ENCODE measurements at places on chromosomes 4 and X.

DNA sequence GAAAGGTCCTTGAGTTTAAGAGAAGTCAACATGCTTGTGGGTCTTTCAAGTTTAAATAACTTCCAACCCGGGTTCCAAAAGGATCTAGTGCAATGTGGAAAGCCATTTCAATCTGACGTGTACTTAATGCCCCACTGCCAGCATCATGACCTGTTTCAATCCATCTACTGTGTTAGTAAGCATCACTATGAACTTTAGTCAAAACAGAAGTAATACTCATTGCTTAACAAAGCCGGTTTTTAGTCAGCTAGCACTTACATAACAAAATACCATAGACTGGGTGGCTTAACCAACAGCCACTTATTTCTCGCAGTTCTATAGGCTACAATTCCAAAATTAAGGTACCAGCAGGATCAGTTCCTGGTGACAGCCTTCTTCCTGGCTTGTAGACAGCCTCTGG is 677.5 kb downstream of the DMD start:
- DNase-seq, result no peak

- no peak for DNase-seq
Measured at GRCh38 chrX:19569121-19569805, 54.0 kb upstream of the MAP3K15 start.

GRCh38 chrX:130893356-130894085 is 9.5 kb downstream of the ENOX2 start:
- DNase-seq, result no peak

GRCh38 chr4:135538698-135539097 is 1337.1 kb upstream of the PABPC4L start:
- DNase-seq, result no peak

DNA sequence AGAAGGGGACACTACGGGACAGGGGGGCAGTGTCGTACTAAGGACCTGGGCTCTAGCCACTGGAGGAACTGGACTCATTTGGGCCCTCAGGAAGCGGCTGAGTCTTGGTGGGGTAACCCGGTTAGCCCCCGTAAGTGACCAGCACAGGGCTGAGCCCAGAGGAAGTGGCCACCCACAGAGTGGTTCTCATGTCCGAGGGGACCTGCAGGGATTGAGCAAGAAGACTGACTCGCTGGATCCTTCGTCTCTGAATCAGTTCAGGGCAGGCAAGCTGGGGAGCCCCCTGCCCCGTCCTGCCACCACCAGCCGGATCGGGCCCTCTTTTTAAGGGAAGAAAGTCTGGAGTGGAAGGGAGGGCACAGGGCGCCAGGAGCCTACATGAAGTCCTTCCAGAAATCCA is 719 bp upstream of the BGN start:
- DNase-seq, result no peak

DNA sequence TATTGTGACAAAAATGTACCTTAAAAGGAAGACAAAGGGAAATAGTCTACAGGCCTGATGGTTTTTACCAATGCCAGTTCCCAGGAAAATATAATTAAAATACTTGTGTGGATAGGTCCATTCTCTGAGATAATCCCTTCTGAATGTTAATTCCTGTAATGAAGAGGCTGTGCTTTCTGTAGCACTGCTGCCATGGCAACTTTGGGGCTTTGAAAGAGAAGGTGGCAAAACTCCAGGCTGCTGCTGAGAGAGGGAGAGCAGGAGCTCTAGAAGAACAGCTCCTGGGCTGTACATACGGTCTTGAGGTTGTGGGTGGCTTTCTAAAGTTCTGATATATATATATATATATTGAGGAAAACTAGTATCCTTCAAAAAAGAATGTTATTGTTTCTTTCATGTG is 125.4 kb downstream of the PDLIM5 start:
- no peak for DNase-seq

GRCh38 chr4:168623011-168623410 is 126.2 kb downstream of the PALLD start:
- DNase-seq, result no peak

GRCh38 chr4:152166567-152166966 is 369.3 kb downstream of the FBXW7 start:
- DNase-seq, result no peak

- DNase-seq, result peak; percentile 57
Measured at GRCh38 chr4:5863461-5864113, 29.3 kb downstream of the CRMP1 start.

DNA sequence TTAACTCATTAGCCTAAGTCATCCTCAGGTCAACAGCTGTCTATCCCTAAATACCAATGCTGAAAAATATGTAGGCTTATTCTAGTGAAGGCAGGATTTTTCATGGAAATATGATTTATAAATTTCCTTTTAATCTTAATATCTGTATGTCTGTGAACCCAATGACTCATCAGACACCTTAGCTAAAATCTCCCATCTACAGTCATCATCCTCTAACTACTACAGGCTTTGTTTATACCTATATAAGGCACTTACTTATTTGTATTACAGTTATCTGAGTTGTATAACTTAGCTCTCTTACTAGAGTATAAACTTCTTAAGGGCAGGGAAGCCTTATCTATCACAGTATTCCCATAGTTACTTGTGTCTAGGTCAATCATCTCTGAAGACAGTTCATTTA is 24.2 kb downstream of the AMMECR1 start:
- DNase-seq, result no peak

GRCh38 chr4:128579154-128579853 is 230.2 kb upstream of the JADE1 start:
- DNase-seq, result no peak

GRCh38 chrX:51406688-51407519 is 74.3 kb downstream of the NUDT10 start:
- no peak for DNase-seq

GRCh38 chr4:163587867-163588266 is 93.4 kb downstream of the TMA16 start:
- peak; percentile 4 for DNase-seq

DNA sequence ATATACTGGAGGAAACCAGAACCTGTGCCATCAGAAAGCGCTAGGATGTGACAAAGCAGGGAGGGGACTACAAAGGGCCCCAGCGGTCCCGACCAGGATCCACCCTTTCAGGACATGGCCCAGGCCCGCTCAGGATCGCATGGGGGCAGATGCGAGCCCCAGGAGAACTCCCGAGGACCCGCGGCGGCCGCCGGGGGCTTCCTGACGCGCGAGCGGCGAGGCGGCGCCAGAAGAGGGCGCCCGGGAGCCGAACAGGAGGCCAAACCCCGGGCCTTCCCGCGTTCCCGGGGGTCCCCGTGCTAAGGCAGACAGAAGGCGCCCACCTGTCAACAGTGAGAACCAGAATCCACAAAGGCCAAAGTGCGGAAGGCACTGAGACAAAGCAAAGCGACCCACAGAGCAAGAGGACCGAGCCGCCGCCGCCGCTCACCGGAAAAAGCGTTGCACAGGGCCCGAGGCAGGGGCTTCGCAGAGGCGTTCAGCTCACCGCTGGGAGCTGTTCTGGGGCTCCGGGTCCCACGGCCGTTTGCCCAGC is 7.3 kb upstream of the OPN1LW start:
- peak; percentile 64 for DNase-seq

DNA sequence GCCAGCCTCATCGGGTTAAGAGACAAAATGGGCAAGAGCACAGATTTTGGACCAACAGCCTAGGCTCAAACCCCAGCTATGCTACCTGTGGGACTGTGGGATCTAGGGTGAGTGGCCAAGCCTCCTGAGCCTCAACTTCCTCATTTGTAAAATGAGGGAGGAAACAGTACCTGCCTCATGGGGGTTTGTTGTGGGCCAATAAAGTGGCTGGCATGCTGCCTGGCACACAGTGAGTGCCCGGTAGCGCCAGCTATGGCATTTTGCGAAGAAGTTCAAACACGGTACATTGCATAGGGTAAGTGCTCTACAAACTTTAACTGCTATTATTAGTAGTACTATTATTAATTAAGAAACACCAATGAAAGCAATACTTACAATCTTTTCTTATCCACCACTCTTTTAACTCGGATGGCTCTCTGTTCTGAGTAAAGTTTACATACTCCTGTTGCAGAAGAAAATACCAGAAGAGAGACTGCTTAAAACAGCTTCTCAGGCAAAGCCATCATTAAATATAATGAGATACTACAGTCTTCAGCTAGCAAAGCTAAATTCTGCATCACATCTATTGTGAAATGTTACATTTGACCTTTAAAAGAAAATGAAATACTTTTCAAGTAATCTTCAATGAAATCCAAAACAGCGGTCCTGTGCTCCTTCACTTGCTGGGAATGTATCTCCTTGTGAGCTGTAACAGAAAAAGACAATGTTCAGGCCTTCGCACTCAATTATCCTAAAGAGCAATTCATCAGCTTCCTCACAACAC is 70.1 kb downstream of the NSG1 start:
- no peak for DNase-seq

GRCh38 chrX:72141372-72142004 is 9.8 kb upstream of the RTL5 start:
- DNase-seq, result peak; percentile 16

GRCh38 chr4:11769434-11769833 is 340.7 kb upstream of the HS3ST1 start:
- no peak for DNase-seq

- peak; percentile 26 for DNase-seq
Measured at GRCh38 chrX:152632445-152633097, 5.1 kb upstream of the GABRQ start.

- DNase-seq, result no peak
Measured at GRCh38 chrX:48591255-48591791, 6.0 kb upstream of the WDR13 start.

- DNase-seq, result no peak
Measured at GRCh38 chrX:3518870-3519269, 172.4 kb upstream of the MXRA5 start.

- DNase-seq, result no peak
Measured at GRCh38 chrX:153651540-153652079, 4.6 kb downstream of the DUSP9 start.

DNA sequence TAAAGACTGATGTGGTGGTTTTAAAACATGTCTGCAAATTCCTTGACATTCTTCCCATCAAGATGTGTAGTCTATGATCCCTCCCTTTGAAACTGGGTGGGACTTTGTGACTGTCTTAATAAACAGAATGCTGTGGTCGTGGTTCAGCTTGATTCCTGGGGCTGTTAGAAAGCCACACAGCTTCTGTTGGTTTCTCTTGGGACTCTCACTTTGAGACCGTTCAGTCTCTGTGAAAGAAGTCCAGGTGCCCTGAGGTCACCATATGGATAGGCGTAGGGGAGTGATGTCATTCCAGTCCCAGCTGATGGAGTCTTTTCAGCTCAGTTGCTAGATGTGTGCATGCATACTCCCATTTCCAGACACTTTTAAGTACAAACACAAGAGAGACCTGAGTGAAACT is 216.6 kb downstream of the KDR start:
- no peak for DNase-seq

DNA sequence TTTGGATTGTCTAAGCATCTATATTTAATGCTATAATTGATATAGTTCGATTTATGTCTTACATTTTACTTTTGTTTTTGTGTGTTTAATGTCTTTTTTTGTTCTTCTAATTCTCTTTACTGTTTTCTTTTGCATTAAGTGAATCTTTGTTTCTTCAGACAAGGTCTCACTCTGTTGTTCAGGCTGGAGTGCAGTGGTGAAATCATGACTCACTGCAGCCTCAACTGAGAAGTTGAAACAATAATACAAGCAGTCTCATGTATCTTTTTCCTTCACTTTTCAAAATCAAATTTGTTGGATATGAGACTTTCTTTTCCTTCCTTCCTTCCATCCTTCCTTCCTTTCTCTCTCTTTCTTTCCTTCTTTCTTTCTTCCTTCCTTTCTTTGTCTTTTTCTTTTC is 1401.6 kb downstream of the ADGRL3 start:
- no peak for DNase-seq

GRCh38 chr4:56146956-56147355 is 198.2 kb downstream of the CEP135 start:
- no peak for DNase-seq

DNA sequence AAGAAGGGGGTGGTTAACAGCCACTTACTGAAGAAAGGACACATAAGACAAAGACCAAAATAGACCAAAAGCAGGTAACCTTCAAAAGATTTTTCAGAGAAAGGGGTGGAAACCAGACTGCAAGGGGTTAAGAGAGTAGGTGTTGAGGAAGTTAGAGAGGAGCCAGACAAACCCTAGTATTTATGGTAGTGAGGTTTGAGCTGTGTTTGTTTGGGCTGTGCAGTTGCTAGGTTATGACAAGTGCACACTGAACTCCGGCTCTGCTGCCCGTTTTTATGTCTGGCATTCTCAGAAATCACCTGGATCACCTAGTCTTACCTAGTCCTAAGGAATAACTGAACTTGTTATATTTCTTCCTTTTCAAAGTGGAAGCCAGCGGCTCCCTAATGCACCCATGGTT is 22.9 kb upstream of the G3BP2 start:
- no peak for DNase-seq

- no peak for DNase-seq
Measured at GRCh38 chr4:143294310-143294709, 42.4 kb upstream of the GAB1 start.

DNA sequence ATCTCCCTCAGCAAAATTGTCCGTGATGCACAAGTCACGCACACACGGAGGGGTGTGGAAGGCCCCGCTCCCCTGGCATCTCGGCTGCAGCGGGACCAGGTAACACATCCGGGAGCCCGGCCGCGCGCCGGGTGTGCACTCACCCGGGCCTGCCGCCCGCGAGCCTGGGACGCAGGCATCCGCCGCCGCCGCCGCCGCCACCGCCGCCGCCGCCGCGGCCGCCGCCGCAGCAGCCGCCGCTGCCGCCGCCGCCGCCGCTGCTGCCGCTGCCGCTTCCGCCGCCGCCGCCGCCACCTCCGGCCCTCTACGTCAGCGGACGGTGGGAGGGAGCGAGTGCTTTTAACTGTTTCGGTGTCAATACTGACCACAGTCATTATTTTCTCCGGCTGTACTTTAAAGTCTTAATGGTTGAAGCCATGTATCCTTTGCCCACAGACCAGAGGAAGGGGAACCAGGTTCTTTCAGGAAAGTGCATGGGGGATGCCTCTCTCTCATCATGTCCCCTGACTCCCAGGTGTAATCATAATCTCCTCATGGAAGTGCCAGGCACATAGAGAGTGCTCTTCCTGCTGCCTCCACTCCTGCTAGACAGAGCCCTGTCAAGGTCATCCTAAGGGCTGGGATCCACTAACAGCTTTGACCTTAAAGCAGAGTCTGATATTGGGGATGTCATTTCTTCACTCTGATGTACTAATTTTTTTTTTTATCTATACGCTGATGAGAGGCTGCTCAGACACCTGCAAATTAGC is 38.0 kb downstream of the MAGEE2 start:
- DNase-seq, result peak; percentile 23

DNA sequence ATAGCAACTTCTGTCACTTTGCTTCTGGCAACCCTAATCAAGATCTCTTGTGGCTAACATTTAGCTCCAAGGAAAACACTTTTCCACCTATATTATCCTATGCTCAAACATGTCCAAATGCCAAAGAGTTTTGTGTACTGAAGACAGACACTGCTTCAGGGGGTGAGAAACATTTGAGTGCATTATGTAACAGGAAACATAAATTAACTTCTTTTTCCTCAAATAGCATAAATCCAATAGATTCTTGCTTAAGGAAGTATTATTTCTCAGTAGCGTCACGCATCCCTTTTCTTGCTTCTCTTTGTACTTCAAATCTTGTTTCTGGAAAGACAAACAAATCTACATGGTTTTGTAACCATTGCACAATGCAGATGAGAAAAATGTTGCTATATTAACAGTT is 839.1 kb downstream of the GLUD2 start:
- no peak for DNase-seq

- DNase-seq, result peak; percentile 35
Measured at GRCh38 chrX:51332188-51332942, at the start of gene NUDT10. NUDT10 (plus strand) TSS chrX:51332822; CDS start chrX:51332966, 144 bp downstream.
